SW480 (cell line): ENCODE measurements at places on chromosomes 11 and 22.

DNA sequence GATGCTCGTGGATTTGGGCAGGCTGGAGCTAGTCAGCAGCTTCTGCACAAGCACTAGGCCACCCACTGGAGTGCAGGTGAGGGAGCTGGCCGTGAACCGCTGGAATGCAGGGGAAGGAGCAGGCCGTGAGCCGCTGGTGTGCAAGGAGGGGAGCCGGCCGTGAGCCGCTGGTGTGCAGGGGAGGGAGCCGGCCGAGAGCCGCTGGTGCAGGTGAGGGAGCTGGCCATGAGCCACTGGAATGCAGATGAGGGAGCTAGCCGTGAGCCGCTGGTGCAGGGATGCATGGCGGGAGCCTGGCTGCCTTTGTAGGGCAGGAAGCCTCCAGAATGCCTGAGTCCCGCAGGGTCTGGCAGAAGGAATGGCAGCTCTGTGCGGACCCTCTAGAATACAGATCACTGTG lies 4220.0 kb upstream of the OR11H1 start:
- DNase-seq: no peak

- peak; percentile 21 for DNase-seq
Observed at GRCh38 chr22:27885977-27886842, 32.8 kb downstream of the PITPNB start.

DNA sequence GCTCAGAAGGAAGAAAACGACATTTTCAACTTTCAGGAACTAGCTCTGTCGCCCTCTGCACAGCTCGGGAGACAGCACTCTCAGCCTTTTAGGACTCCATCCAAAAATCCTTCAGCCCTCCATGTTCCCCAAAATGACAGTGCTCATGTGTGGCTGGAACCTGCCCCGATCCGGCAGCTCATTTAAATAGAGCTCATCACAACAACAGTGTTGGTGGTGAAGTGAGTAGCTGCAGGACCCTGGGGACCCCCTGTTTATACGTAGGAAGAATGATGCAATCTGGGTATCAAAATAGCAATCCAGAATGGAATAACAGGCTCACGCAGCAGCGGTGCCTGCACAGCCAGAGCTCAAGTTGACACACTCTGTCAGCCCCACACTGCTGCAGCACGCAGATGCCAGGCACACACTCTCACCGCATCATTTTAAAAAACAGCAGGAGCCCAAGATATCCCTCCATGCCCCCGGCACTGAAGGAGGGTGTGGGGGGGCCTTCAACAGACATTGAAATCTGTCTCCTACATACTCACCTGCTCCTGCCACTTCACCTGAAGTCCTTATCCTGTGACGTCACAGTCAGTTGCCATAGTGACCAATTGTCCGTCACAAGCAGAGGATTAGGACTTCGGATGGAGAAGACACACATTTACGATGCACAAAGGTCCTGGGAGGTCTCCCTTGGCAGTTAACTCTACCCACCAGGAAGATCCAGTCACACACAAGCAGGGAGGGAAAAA lies 24.0 kb downstream of the TRIM66 start:
- no peak for DNase-seq

DNA sequence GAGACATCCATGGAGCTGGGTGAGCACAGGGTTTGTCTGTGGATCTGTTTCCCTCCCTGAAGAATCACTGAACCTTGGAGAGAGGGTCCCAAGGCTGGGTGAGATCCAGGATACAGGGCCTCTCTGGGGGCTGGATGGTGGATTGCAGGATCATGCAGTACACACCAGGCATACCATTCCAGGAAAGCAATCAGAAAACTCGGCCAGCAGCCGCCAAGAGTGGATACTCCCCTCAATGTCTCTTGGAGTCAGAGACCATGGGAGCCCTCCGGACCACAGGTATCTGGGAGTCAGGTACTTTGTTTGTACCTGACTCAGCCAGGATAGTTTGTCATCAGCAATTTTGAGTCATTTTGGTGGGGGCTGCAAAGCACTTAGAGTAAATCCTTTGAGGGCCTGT lies 14.6 kb upstream of the SYT13 start:
- DNase-seq: no peak

DNA sequence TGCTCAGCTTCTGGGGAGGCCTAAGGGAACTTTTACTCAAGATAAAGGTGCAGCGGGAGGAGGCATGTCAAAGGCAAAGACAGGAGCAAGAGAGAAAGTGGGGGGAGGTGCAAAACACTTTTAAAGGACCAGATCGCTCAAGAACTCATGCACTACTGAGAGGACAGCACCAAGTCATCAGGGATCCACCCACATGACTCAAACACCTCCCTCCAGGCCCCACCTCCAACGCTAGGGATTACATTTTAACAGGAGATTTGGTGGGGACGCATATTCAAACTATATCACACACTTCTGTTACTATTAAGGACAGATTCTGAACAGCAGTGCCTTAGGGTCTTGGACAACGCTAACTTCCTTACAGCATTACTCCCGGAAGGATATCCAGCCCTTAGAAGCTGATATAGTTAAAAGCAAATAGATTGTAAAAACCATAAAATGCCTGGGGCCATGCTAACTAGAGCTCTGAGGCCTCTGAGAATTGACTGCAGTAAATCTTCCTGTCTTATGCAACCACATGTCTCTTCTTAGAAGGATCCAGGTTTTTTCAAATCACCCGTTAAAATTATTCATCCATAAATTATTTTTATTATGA lies 16.7 kb upstream of the ZC3H12C start:
- no peak for DNase-seq

- DNase-seq: no peak
Observed at GRCh38 chr11:117435326-117435725, 107.7 kb downstream of the CEP164 start.

GRCh38 chr11:115500547-115501501 lies 3.4 kb downstream of the CADM1 start:
- DNase-seq: no peak

GRCh38 chr11:112856591-112856990 lies 104.6 kb upstream of the NCAM1 start:
- no peak for DNase-seq

- DNase-seq: no peak
Observed at GRCh38 chr11:73384531-73384871, 8.3 kb downstream of the RELT start.

- no peak for DNase-seq
Observed at GRCh38 chr11:396948-397548, 3.0 kb downstream of the PKP3 start.

DNA sequence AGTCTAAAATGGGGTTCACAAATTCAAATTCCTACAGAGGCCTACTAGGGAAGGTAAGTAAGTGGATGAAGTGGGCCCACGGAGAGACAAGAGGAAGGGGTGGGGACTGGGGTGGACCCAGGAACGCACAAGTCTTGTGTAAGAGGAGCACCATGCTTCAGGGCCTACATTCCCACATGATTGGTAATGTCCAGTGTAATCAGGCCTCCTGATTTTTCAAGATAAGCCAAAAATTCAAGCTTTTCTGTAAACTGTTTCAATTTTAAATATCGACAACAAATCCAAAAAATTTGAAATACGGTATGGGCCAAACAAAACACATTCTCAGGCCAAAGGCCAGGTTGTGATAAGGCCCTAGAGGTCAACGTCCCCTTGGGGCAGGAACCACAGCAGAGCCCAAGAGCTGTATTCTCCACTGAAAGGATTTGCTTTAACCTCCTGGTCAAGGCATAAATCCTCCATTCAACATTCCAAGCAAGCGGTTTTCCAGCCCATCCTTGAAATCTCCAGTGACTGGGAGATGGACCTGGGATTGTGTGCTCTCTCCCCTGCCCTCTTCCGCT lies 116.4 kb downstream of the TRIM29 start:
- no peak for DNase-seq

GRCh38 chr11:125591649-125592304 lies 875 bp upstream of the STT3A start:
- DNase-seq: peak; percentile 36

- DNase-seq: peak; percentile 37
Observed at GRCh38 chr11:3849297-3849874, 6.1 kb upstream of the STIM1 start.

DNA sequence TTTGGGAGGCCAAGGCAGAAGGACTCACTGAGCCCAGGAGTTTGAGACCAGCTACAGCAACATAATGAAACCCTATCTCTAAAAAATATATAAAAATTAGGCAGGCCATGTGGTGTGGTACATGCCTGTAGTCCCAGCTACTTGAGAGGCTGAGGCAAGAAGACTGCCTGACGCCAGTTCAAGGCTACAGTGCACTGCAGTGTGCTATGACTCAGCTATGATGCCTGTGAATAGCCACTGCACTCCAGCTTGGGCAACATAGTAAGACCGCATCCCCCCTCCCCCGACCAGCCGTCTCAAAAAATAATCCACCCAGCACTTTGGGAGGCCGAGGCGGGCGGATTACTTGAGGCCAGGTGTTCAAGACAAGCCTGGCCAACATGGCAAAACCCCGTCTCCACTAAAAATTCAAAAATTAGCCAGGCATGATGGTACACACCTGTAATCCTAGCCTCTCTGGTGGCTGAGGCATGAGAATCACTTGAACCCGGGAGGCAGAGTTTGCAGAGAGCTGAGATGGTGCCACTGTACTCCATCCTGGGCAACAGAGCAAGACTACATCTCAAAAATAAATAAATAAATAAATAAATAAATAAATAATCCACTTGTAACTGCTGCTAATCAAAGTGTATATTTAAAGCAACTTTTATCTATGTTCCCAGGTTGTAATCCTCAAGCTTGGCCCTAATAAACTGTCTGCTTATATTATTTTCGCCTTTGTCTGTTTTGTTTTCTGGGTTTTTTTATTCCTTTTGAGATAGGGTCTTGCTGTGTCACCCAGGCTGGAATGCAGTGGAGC lies 7.8 kb downstream of the HPS5 start:
- DNase-seq: no peak

DNA sequence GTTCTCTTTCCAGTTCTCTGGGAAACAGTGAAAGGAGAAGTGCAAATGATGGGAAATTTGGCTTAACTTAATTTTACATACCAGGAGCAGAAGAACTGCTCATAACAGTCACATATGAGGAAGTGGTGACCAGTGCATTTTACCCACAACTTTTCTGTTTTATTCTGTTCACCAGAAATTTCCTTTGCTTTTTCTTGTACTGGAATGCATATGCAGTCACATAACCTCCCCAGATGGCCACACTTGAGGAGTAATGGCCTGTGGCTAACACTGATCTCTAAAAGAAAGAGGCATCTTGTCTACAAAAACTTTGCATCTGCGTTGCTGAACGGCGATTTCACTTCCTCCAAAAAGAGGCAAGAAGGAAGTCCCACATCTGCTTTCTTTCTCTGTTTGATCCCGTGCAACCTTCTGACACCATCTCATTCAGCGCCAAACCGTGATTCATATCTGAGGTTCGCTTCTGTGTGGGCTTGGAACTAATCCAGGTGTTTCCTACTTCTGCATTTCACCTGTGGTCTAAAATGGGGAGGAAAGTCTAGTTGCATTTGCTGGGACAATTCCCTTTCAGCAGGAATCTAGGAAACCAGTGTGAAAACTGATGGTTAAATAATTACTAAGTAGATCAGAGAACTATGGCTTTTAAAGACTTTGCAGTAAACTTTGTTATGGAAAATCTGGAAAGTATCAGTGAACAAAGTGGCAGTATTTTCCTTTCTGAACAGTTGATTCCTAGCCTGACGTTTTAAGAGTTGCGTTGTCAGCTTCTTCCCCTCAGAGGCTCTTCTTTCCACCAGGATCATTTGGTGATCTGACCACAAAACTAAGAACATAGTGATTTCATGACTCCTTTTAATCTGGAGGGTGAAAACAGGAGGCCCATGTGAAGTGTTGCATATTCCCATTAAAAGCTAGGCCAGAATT lies 4.2 kb upstream of the MPEG1 start:
- peak; percentile 25 for DNase-seq

- DNase-seq: no peak
Observed at GRCh38 chr11:109619498-109619897, 197.5 kb downstream of the C11orf87 start.

DNA sequence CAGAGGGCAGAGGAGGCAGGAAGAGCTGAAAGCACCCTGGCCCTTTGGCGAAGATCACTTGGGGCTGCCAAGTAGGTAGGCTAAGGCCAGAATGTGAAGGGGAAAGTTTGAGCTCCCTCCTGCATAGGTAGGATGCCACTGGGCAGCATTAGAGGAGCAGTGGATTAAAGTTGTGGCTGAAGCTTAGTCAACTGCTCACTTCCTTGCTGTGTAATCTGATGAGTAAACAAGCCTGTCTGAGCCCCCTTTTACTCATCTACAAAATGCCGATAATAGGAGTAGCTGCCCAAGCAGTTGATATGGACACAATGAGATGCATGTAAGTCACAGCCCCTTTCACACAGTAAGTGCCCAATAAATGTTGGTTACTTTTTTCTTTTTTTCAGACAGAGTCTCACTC lies 216.4 kb downstream of the MN1 start:
- DNase-seq: no peak

- DNase-seq: peak; percentile 56
Observed at GRCh38 chr11:72735495-72736027, 16.6 kb downstream of the ARAP1 start.

- no peak for DNase-seq
Observed at GRCh38 chr11:12007230-12007593, 1.2 kb downstream of the DKK3 start.

DNA sequence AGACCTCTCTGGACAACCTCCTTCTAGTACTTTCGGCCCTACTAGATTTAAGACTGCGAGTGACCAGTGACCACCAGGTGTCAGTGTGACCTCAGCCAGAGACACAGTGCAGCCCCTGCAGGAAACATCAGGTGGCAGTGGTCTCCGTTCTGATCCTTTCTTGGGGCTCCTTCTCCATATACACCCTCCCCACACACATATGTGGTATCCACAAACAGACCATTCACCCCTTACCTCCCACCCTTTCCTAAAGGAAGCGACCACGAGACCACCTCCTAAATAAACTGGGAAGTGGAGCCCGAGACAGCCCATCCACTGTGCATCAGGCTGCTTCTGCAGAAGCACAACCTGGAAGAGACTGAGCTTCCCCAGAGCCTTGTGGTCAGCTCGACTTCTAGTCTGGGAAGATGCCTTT lies 38.5 kb upstream of the CYP2D6 start:
- peak; percentile 58 for DNase-seq

- DNase-seq: no peak
Observed at GRCh38 chr11:48123934-48124755, 92.5 kb upstream of the OR4B1 start.

- no peak for DNase-seq
Observed at GRCh38 chr11:100174881-100175280, 512.2 kb upstream of the ARHGAP42 start.
